ENCODE measurements at places on chromosomes 4 and X.

DNA sequence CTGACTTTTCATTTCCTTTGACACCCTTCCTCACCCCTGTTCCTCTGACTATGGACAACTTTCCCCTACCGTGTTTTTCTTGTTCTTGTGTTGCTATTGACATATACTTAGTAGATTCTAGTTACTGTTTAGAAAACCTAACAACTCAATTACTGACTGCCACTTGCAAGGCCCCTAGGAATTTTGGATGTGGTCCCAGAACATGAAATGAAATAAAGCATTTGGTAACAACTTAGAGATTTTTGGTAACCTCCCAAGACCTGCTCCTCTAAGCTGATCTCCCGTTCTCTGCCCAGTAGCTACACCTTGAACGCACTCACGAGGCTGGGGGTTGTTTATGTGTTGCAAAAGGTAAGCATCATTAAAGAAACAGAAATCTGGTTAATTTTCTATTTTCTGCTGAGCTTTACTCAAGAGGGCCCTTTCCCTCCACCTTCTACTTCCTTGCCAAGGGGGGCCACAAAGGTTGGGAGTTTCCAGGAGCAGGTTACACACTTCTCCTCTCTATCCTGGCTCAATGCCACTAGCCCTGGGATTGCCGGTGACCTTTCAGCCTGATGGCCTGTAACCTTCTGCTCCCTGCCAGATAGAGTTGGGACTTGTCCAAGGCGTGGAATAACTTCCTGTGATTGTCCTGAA lies 20.5 kb downstream of the GAB3 start:
- DNase-seq, result no peak

GRCh38 chrX:68894142-68894512 lies 65.3 kb downstream of the EFNB1 start:
- DNase-seq, result no peak

DNA sequence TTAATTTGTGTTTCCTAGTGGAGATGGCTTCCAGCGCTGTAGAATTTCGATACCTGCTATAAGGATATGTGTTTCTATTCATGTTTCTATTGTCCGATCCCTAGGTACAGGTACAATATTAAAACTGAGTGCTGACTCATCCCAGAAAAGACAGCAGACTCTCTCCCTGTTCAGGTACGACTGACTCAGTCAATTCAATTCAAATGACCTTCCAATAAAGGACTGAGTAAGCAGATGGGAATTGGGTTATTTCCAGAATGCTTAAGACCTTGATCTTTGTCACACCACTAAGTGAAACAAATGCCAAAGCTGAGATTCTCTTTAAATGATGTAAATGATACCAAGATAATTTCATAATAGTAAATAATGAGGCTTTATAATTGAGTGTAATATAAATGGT lies 1596.9 kb downstream of the RPA4 start:
- DNase-seq, result no peak

DNA sequence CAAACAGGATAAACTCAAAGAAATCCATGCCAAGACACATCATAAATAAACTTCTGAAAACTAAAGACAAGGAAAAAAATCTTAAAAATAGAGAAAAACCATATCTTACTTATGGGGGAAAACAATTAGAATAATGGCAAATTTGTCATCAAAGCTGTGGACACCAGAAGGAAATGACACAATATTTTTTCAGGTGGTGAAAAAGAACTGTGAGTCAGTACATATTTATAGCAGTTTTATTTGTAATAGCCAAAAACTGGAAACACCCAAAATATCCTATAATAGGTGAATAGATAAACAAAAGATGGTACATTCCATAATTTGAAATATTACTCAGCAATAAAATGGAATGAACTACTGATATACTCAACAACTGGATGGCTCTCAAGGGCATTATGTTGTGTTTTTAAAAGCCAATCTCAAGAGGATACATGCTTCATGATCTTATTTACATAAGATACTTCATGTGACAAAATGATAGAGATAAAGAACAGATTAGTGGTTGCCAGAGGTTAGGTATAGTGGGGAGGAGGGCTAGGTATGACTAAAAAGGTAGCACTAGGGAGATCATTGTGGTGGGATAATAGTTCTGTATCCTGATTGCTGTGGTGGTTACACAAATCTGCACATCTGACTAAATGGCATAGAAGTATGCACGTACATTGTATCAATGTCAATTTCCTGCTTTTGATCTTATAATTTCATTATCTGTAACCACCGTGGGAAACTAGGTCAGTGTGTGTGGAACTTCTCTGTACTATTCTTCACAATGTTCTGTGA lies 191.9 kb downstream of the PPP1R2C start:
- no peak for DNase-seq

- DNase-seq, result no peak
These were observed 121.1 kb downstream of the BANK1 start for GRCh38 chr4:101911616-101912015.

DNA sequence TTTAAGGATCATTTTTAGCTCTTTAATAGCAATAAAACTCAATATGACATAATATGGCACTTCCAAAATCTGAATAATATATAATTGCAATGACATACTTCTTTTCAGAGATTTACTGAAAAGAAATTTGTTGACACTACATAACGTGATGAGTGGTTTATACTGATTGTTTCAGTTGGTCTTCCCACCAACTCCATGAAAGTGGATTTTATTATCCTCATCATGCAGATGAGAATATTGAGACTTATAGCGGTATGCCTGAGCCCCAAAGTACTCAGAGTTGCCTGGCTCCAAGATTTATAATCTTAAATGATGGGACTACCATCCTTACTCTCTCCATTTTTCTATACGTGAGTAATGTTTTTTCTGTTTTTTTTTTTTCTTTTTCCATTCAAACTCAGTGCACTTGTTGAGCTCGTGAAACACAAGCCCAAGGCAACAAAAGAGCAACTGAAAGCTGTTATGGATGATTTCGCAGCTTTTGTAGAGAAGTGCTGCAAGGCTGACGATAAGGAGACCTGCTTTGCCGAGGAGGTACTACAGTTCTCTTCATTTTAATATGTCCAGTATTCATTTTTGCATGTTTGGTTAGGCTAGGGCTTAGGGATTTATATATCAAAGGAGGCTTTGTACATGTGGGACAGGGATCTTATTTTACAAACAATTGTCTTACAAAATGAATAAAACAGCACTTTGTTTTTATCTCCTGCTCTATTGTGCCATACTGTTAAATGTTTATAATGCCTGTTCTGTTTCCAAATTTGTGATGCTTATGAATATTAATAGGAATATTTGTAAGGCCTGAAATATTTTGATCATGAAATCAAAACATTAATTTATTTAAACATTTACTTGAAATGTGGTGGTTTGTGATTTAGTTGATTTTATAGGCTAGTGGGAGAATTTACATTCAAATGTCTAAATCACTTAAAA lies 15.3 kb downstream of the ALB start:
- DNase-seq, result no peak

GRCh38 chr4:156710365-156711192 lies 261.0 kb downstream of the PDGFC start:
- no peak for DNase-seq

GRCh38 chr4:7850489-7850888 lies 89.2 kb downstream of the AFAP1 start:
- no peak for DNase-seq

- DNase-seq, result no peak
These were observed 109.3 kb upstream of the USP9X start for GRCh38 chrX:40975951-40976350.

DNA sequence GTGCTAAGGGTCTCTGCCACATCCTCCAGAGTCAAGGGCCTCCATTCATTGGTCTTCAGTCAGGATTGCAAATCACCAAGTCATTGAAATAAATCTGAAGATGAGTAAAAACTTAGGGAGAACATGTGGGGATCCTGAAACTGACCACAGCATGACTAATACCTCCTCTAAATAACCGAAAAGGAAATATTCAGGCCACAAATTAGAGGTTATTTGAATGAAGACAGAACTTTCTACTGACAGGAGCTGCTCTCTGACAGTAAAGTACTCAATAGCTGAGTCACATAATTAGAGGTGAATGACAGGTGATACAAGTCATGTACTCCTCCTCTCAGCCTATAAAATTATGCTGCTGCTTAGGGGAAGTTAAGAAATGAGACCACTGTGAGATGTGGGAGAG lies 240.2 kb upstream of the F9 start:
- DNase-seq, result no peak

DNA sequence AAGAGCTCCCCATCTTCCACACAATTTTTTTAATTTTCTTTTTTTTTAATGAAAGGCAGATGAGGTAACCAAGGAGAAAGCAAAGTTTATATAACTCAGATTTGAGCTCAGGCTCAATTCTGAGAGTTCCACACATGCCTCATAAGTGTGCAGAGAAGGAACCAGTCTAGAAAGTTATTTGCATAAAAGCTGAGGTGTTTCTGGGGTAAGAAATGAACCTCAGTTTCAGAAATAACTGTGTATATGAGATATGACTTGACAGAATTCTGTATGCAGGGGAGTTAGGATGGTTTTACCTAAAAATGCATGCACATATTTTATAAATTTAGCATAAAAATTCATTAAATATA lies 51.3 kb downstream of the DTHD1 start:
- no peak for DNase-seq

DNA sequence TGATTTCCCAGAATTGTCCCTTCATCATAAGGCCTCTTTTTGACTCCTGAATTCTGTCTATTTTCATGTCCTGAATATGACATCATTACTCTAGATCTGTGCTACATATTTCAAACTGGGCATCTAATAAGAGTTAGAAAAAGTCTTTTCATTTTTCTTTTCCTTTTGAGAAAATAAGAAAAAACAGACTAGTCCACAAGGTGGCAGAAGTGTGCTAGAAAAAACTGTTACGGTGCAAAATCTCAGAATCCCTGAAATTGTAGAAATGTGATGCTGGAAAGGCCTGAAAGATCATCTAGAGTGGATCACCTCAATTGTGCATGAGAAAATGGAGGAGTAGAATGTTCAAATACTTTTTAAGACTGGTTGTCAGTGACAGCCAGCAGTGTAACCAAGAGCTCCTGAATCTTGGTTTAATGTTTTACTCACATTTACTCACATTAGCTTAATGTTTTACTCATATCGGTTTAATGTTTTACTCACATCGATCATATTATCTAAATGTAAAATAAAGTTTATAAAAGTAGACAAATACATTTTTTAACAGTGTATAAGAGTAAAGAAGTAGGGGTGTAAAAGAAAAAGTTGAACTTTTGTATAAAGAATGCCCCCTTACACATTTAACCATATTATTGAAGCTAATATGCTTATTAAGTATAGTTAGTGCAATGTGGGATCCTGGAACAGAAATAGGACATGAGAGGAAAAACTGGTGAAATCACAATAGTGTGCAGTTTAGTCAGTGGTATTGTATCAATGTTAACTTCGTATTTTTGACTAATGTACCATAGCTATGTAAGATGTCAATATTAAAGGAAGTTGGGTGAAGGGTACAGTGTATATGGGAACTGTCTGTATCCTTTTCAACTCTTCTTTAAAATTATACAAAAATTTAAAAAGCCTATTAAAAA lies 15.2 kb downstream of the ASB11 start:
- no peak for DNase-seq

- DNase-seq, result no peak
These were observed 9.6 kb downstream of the ARSJ start for GRCh38 chr4:113969709-113970334.

GRCh38 chrX:139200793-139201192 lies 329.7 kb upstream of the F9 start:
- no peak for DNase-seq

- DNase-seq, result no peak
These were observed 66.4 kb downstream of the MOSPD2 start for GRCh38 chrX:14939644-14940043.

GRCh38 chr4:143337600-143338287 lies 1.1 kb downstream of the GAB1 start:
- no peak for DNase-seq

DNA sequence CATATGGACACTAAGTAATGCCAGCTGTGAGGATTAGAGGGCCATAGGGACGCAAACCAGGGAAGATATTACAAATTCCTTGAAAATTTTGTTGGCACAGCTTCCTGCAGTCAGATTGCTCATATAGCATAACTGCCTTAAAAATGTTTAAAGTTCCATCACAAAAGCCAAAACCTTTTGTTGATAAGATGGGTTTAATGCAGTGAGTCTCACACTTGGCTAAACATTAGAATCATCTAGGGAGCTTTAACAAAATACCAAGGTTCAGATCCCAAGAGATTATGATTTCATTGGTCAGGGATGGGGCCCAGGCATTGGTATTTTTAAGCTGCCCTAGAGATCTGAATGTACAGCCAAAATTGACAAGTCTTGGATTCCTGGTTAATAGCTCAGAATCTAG lies 376.5 kb upstream of the MAD2L1 start:
- DNase-seq, result no peak

DNA sequence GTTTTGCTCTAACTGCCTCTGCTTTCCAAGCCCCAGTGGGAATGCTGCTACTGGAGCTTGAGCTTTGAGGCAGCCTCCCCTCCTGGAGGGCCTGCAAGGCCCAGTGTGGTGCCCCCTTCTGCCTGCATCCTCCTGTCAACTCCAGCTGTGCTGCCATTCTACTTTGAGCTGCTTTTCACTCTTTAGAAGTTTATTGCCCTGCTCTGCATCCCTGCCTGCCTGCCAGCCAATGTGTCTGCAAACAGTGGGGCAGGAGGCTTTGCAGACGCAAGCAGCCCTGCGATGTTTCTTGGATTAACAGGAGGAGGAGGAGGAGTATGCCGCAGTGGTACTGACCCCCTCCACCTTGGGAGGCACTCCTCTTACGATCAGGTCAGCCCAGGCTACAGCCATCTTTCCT lies 16.4 kb downstream of the TMEM31 start:
- no peak for DNase-seq

- no peak for DNase-seq
These were observed 43.3 kb upstream of the PDGFC start for GRCh38 chr4:157014621-157015591.

DNA sequence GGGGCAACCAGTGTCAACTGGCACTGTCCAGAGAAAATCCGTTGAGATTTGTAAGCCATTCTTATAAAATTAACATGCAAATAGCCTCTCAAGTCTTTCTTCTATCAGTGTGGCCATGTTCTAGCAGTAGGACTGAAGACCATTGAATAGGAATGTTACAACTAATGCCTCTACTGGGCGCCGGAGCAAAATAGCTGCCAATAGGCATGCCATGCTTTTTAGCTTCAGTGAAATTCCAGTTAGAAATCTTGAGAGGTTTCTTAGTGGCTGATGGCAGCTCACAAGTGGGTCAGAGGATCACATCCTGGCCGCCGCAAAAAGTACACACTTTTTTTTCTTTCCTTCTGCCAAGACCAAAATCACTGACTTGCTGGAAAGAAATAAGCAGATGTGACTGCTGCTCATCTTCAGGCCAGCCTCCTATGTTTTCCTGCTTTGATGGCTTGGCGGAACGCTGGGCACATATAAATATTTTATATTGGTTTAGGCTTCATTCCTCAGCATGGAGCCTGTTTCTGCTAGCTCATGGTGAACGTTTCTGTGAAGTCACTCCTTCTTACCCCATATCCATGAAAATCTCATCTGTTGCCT lies 293.1 kb downstream of the TENM3 start:
- no peak for DNase-seq

DNA sequence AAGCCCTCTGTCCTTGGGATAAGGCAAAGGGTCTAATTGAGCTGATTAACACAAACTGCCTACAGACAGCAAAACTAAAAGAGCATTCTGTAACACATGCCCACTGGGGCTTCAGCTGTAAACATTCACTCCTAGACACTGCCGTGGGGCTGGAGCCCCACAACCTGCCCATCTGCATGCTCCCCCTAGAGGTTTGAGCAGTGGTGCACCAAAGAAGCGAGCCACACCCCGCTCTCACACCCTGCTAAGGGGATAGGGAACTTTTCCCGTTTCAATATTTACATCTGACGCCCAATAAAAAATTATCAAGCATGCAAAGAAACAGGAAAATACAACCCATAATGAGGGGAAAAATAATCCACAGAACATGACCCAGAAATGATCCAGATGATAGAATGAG lies 46.9 kb upstream of the HSD17B10 start:
- no peak for DNase-seq
